NCI-H510A (cell line): ENCODE measurements at places on chromosomes 11 and 22.

DNA sequence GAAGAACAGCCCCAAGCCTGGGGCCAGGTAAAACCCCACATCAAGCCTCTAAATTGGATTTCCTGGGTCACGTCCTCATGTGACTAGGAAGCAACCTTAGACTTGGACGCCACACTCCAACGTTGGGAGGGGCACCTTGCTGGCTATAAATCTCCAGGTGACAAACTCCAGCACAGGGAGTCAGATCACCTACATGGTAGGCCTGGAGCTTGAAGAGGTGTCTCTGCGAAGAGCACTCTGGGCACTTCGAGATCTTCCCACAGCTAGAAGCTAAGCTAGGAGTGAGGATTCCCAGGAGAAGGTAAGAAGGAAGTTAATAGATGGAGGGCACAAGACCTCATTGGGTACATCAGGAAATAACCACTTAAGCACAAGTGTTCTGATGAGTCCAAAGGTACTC is 77.1 kb upstream of the GNAZ start:
- no peak for DNase-seq

- DNase-seq: no peak
Observed at GRCh38 chr11:72568861-72569260, 105.4 kb downstream of the PDE2A start.

GRCh38 chr11:85709941-85710702 is 24.1 kb upstream of the CCDC89 start:
- no peak for DNase-seq

DNA sequence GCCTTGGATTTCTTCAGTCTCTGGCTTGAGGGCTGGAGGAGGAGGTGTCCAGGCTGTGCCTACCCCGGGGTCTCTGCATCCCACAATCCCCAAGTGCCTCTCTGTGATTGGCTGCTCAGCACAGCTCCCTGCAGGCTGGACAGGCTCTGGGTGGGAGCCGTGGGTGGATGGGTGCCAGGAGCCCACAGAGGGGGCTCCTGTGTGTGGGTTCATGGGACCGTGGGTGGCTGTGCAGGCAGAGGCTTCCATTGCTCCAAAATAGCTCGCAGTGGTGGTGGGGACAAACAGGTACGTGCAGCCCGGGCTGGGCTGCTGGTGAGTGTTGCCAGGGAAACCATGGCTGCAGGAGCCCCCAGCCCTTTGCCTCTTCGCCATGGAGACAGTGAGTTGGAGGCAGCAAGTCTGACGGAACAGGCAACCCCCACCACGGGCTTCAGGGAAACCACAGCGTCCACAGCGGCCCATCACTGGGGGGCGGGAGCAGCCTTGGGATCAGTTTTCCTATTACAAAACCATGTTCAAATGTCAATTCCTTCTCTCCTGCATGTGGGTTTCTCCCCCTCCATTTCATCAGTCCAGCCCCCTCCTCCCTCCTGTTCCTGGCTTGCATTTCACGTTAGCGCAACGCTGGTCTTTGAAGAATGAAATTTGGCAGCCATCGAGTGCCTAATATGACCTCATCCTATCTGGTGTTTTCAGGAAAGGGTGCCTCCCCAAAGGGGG is 155.2 kb downstream of the TRIM29 start:
- no peak for DNase-seq

DNA sequence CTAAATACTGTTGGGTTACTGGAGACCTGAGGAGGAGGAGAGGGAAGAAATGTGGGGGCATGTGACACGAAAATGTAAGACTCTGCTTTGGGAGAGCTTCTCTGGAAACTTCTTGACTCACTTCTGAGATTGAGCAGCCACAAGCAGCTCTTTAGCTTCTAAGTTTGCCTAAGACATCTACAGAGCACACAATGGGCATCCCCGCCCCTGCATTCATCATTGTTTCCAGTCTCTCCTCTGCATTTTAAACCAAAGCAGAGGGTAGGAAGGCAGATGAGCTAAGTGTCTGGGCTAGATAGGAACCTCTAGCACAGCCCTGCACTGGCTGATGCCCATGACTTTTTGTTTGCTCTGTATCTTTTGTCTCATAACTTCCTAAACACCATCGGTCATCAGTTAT is 2.1 kb upstream of the OR52D1 start:
- DNase-seq: no peak

- DNase-seq: no peak
Observed at GRCh38 chr11:85823816-85824215, 12.9 kb upstream of the SYTL2 start.

DNA sequence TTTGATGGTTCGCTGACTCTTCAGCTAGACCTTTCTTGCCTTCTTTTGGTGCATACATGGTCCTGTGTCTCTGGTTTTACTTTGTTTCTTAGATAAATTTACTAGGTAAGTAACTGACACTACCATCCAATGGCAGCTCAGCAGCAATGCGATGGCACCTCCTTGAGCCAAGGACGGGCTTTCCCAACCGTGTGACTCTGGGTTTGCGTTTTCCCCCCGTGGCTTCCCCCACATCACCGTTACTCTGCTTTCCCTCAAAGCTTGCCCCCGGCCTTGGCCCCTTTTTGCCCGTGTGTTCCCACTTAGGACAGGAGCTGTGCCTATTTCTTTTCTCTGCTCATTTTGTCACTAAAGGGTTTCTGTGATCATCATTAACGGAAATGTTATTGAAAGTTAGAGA is 41.5 kb downstream of the TBC1D22A start:
- DNase-seq: no peak

- no peak for DNase-seq
Observed at GRCh38 chr11:61277186-61278000, 17.7 kb downstream of the VWCE start.

DNA sequence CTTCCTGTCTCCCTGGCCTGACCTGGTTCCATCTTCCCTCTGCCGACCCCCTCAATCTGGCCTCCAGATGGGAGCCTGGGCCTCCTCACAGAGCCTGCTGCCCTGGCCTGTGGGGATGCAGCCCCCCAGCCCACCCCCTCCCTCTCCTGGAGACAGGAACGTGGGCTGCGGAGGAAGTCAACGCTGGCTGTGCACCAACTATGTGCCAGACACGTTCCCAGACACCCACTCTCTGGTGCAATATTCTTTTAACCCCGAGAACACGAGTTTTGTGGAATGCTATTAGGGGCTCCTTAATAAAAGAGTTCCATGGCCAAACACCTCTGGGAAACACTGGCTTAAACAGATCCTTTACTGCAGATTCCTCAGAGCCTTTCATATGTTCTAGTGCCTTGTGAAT is 15.9 kb downstream of the WNT11 start:
- DNase-seq: no peak

- peak; percentile 45 for DNase-seq
Observed at GRCh38 chr11:68137833-68138232, 16.6 kb upstream of the CHKA start.

DNA sequence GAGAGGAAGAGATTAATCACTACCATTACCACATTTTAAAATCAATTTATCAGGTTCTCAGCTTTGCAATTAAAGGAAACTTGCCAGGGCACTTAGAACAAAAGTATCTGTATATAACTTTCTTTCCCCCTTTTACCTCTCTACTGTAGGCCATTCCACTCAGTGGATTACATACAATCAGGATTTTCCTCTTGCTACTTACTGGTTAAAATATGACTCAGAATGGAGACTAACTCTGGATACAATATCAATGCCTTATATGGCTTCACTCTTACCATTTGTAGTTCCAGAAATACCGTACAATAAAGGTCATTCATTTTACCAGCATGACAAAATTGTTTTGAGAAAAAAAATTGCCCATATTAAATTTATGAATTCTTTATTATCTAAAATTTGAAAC is 706.8 kb downstream of the KCNA4 start:
- DNase-seq: no peak

DNA sequence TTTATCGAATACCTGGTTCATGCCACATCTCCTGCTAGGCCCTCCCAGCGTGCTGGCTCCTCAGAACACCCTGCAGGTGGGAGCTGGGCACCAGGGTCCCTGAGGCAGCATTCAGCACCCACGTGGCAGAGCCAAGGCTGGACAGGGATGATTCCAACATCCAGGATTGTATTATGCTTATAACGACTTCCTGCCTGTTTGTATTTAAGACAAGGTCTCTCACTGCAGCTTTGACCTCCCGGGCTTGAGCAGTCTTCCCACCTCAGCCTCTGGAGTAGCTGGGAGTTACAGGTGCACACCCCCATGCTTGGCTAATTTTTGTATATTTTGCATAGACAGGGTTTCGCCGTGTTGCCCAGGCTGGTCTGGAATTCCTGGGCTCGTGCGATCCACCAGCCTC is 64.7 kb upstream of the WNT7B start:
- DNase-seq: no peak

GRCh38 chr22:41911001-41911611 is 3.8 kb downstream of the SHISA8 start:
- DNase-seq: no peak

GRCh38 chr11:130894322-130895025 is 21.8 kb downstream of the SNX19 start:
- DNase-seq: peak; percentile 36

GRCh38 chr11:92819830-92820229 is 149.6 kb upstream of the MTNR1B start:
- no peak for DNase-seq

GRCh38 chr11:115085461-115086210 is 407.3 kb downstream of the NXPE2 start:
- DNase-seq: no peak

- DNase-seq: no peak
Observed at GRCh38 chr11:68956142-68956541, 24.6 kb downstream of the MRGPRD start.

DNA sequence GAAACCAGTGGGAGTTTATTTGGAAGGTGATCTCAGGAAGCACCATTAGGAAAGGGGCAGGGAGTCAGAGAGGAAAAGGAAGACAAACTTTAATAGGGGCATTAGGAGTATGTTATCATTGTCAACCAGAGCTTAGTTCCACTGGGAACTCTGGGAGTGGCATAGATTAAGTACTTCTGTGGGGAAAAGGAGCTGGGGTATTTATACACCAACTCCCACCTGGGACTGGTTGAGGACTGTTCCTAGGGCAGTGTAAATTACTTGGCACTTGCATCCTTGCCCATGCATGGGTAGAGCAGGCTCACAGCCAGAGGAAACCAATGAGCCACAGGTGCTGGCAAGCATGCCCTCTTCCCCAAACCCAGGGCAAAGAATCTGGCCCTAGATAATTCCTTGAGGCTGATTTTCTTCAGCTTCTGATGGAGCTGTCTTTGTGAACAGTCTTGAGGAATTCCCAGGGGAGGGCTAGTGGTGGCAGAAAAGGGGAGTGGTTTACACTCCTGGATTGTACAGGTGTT is 541.2 kb downstream of the MIAT start:
- no peak for DNase-seq

- no peak for DNase-seq
Observed at GRCh38 chr11:20448834-20449233, 61.3 kb downstream of the PRMT3 start.

DNA sequence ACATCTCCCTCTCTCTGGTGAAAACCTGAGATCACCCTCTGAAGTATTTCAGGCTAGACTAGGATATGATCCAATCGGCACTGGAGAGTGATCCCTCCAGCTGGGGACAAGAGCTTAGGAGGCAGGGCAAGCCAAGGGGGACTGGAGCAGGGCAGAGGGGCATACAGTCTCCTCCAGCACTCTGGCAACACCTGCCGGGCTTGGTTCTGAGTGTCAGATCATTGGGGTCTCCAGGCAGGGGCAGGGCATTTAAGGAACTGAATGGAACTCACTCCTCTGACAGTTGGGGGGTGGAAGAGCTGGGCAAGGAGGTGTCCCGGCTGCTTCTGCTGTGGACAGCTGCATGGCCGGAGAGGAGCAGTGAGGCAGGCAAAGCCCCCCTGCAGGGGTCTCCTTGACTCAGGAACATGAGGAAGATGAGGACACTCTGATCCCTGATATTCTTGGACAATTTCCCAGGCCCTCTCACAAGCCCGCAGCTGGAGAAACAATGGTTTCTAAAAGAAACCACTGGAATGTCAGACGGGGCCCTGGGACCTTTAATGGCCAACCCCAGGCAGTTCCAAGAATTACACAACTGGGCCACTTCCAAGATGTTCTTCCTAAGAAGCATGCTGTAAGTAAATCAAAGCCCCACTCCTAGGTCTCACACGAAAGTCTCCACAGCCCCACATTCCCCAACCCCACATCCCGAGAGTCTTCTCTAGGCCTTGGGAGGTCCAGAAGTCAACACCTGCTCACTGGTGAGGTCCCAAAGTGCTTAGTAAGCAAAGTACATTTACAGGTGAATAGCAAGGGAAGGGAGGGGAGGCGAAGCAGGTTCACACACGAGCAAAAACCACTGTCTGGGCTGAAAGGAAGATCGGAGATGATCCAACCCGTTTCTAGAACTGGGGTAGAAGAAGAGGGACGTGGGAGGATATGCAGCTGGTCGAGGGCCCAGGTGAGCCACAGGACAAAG is 1.2 kb upstream of the CCDC86 start:
- no peak for DNase-seq

- DNase-seq: no peak
Observed at GRCh38 chr11:60594998-60595642, 79.9 kb downstream of the MS4A13 start.

- no peak for DNase-seq
Observed at GRCh38 chr11:15562230-15562629, 447.5 kb downstream of the INSC start.

DNA sequence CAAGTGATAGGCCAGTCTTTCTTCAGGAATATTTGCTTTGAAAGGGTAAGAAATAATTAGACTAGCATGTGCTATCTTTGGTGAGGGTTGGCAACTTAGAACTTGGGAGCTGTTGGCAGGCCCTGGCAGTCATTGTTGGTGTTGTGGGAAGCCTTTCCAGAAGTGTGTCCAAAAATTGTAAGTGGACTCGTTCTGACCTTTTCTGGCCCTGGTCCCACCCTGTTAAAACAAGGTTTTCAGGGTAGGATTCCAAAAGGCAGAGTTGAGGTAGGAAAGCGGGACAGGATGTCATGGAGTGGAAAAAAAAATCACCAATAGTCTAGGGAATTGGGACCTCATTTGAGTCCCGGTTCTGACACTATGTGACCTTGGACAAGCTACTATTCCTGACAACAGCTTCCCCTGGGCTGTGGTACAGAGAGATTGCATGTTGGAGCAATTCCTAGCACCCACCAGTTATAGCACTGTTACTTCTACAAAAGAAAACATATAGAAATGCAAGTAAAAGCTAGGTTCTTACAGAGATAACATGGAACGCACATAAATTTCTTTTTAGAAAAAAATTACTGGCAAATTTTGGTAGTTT is 299.3 kb upstream of the DDI1 start:
- DNase-seq: no peak

GRCh38 chr11:44950031-44950624 is 555 bp downstream of the TP53I11 start:
- DNase-seq: no peak

DNA sequence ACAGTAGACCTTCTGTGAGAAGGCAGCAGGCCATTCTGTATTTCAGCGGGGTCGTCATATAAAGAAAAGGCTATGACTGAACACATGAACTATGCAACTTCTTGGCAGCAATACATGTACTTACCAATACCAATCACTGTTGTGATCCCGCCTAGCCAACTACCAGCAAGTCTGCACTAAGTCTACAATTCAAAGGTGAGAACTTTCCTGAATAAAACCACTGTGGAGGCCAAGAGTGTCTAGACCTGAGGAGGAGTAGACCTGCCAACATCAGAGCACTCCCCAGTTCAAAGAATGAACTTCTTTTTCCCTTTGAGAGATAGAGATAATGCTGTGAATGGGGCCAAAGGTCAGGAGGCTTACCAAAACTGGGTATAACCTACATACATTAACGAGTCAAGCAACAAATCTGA is 108.2 kb downstream of the SIK3 start:
- no peak for DNase-seq

- no peak for DNase-seq
Observed at GRCh38 chr11:94759522-94759921, 8.6 kb upstream of the AMOTL1 start.
